ENCODE measurements at places on chromosomes 2 and 18.

GRCh38 chr2:16216558-16216945, 276.2 kb downstream of the MYCN start:
- DNase-seq = no peak

GRCh38 chr2:19675856-19676460, 225.8 kb downstream of the TTC32 start:
- no peak for DNase-seq

- no peak for DNase-seq
Measured at GRCh38 chr18:51211552-51211951, 14.1 kb upstream of the MEX3C start.

GRCh38 chr2:235002198-235003095, 50.6 kb downstream of the SH3BP4 start:
- DNase-seq = no peak

GRCh38 chr2:59882822-59883221, 670.6 kb downstream of the BCL11A start:
- no peak for DNase-seq

GRCh38 chr2:110837446-110838409, 105.4 kb downstream of the ACOXL start:
- no peak for DNase-seq

DNA sequence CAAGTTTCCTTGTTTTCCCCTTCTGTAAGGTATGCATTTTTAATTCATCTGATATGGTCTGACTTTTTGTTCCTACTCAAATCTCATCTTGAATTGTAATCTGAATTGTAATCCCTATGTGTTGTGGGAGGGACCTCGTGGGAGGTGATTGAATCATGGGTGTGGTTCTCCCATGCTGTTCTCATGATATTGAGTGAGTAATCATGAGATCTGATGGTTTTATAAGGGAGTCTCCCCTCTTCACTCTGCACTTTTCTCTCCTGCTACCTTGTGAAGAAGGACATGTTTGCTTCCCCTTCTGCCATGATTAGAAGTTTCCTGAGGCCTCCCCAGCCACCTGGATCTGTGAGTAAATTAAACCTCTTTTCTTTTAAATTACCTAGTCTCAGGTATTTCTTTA, 476.1 kb downstream of the LPIN1 start:
- DNase-seq = no peak

DNA sequence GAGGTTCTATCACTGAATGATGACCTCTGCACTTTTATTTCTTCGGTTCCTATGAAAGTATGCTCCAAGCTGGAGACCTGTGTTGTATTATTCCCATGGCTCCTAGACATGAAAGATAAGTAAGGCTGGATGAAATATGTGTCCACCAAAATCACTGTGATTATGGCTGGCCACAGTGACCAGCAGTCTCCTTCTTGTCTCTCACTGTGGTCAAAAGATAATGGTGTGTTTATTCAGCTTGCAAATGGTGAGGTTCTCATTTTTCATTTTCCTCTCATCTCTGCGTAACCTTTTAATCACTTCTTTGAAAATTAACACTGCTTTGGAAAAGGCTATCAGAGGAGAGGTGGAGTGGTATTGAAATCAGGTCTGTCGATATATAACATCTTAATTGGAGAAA, 107.8 kb upstream of the DAPL1 start:
- DNase-seq = no peak

DNA sequence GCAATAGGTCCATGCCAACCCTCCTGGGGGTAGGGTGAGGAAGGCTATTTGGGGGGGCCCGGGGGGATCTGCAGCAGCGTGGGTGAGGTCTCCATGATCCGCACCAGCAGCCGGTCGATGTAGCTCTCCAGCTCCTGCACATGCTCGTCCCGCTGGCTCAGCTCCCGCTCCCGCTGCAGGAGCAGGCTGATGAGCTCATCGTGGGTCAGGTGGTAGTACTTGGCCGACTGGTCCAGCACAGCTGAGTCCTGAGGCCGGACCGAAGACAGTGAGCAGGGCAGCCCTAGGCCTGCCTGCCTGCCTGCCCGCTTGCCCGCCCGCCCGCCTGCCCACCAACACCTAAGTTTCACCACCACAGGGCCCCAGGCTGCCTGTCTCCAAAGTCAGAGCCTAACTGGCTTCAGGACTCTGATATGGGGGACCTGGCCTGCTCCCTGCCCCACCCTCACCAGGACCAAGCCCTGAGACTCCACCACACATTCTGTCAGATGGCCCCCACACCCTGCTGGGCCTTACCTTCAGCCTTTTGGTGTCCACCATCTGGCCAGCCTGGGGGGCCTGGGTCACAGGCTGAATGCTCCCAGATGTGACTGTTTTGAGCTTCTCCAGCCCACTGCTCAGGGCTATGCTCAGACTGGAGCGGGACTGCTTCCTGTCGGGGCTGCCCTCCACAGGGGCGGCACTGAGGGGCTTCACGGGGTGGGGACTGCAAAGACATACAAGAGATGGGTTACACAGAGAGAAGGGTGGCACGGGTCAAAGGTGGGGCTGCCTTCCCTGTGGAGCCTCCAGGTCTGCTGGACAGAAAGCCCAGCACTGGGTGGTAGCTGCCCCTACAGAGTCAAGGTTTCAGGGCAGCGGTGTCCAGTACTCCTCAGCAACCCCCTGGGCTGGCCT, 4.2 kb upstream of the SFXN5 start:
- DNase-seq = no peak

DNA sequence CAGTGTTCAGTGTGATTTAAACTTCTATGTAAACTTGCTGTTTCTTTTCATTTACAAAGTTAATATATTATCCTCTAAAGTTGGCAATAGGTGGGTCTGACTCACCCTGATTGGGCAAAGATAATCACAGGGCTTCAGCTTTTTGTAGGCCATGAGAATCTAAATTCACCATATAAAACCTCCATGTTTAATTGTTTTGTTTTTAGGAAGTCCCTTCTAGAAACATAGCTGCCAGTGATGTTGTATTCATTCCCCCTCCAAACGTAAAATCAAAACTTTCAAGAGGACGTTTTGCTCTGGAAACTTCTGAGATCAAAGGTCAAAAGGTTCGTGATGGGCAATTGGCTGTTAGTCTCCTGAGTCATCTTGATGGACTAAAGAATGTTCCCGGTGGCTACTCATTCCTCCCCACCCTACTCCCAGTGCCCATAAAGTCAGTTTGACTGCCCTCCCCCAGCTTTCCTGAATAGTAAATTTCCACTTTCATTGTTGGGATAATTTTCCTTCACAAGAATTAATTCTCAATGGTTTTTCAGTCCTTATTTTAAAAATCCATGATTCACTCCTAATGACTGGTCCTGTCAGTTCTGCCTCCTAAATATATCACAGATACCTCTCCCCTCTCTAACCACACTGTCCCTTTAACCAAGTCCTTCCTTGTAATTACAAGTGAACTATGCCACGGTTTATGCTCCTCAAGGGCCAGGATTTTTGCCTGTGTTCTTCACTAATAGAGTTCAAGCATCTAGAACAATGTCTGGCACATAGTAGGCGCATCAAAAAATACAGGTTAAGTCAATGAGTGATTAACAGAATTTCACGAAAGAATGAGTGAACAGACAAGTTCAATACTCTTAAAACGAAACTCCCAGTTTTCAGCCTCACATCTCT, 164.4 kb upstream of the VRK2 start:
- no peak for DNase-seq

DNA sequence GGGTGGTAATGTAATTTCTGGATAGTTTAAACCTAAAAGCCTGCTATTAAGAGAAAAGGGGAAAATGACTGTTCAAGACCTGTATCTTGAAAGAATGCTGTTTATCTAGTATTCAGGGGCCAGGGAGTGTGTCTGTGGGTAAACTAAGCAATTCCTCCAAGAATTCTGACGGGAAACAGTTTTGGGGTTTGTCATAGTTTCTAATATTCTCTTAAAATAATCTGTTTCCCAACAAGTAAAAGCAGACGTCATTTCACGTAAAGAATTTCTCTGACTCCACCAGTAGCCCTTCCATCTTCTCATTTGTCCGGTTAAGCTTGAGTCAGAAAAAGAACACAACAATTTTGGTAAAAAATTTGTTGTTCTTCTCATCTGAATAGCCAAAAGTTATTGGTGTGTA, 232.1 kb upstream of the EPAS1 start:
- no peak for DNase-seq

GRCh38 chr18:79609841-79610281, 69.7 kb upstream of the CTDP1 start:
- no peak for DNase-seq
